Hepatocyte (in vitro differentiated cells): ENCODE measurements at places on chromosomes 3 and 15. TPM values are rescaled to one million over a fixed set of nuclear protein-coding genes. Genes with fewer than 3 reads are reported as not detected.

The TMIE gene
- total RNA-seq, result 0.12 and 0.37 TPM in 2 replicates

The C3orf22 gene
- not detected in 2 replicates for total RNA-seq

The COLQ gene
- 0.27 and 5.5 TPM in 2 replicates for total RNA-seq

The CCR8 gene
- total RNA-seq, result not detected in 2 replicates

The FAM162A gene
- total RNA-seq, result 45.6 and 50.4 TPM in 2 replicates

The HDAC11 gene
- total RNA-seq, result 8.1 and 8.4 TPM in 2 replicates

The TMEM212 gene
- total RNA-seq, result not detected in 2 replicates

The THOC7 gene
- total RNA-seq, result 61.7 and 69.4 TPM in 2 replicates

The TERB2 gene
- total RNA-seq, result not detected in 2 replicates

The SHC4 gene
- 1.00 and 1.2 TPM in 2 replicates for total RNA-seq

The GOLGA6C gene
- total RNA-seq, result not detected in 2 replicates

The GOLGA6L7 gene
- not detected in 2 replicates for total RNA-seq

The SI gene
- 77.3 and 78.4 TPM in 2 replicates for total RNA-seq

The SPATA12 gene
- total RNA-seq, result 0.08 and 0.10 TPM in 2 replicates

The MDFIC2 gene
- total RNA-seq, result not detected in 2 replicates

The AP2M1 gene
- total RNA-seq, result 222 and 243 TPM in 2 replicates

The PLSCR5 gene
- 0.60 and 2.0 TPM in 2 replicates for total RNA-seq

The CGNL1 gene
- total RNA-seq, result 13.1 and 13.7 TPM in 2 replicates

The UQCC5 gene
- 0.12 and 0.83 TPM in 2 replicates for total RNA-seq

The LRRK1 gene
- 2.1 and 2.6 TPM in 2 replicates for total RNA-seq

The CHRNB4 gene
- not detected in 2 replicates for total RNA-seq

The ZCWPW2 gene
- 0.52 and 0.77 TPM in 2 replicates for total RNA-seq

The IGSF11 gene
- total RNA-seq, result 0.40 TPM in 1 of 2 replicates, not detected in the other

The ZNF860 gene
- total RNA-seq, result 0.80 and 2.2 TPM in 2 replicates

The LRRIQ4 gene
- total RNA-seq, result not detected in 2 replicates

The SAMMSON gene
- total RNA-seq, result 0.10 TPM in 1 of 2 replicates, not detected in the other

The SLC6A20 gene
- 9.6 and 11.5 TPM in 2 replicates for total RNA-seq

The TICRR gene
- 1.3 and 2.3 TPM in 2 replicates for total RNA-seq

The ISY1 gene
- total RNA-seq, result 20.1 and 23.0 TPM in 2 replicates

The MUC13 gene
- 297 and 324 TPM in 2 replicates for total RNA-seq

The BNC1 gene
- 13.5 and 24.3 TPM in 2 replicates for total RNA-seq

The PXK gene
- total RNA-seq, result 29.5 and 31.3 TPM in 2 replicates

The ACKR4 gene
- total RNA-seq, result 1.8 and 2.0 TPM in 2 replicates

The MME gene
- total RNA-seq, result 223 and 250 TPM in 2 replicates

The NR1I2 gene
- 7.0 and 7.1 TPM in 2 replicates for total RNA-seq

The CPNE9 gene
- total RNA-seq, result not detected in 2 replicates

The FBXW12 gene
- total RNA-seq, result not detected in 2 replicates

The MORC1 gene
- 5.6 and 6.7 TPM in 2 replicates for total RNA-seq

The LCTL gene
- not detected in 2 replicates for total RNA-seq

The THAP10 gene
- total RNA-seq, result 3.0 TPM in 2 replicates

The AMIGO3 gene
- total RNA-seq, result 0.57 and 0.76 TPM in 2 replicates

The IFT57 gene
- total RNA-seq, result 28.4 and 38.4 TPM in 2 replicates

The ITIH4 gene
- total RNA-seq, result 45.3 and 55.9 TPM in 2 replicates

The FAM43A gene
- total RNA-seq, result 18.9 and 20.3 TPM in 2 replicates

The STRC gene
- 0.23 and 0.44 TPM in 2 replicates for total RNA-seq

The AADACL2 gene
- 0.10 and 0.24 TPM in 2 replicates for total RNA-seq

The PIF1 gene
- 0.76 and 1.5 TPM in 2 replicates for total RNA-seq

The TM4SF18 gene
- 1.7 and 3.7 TPM in 2 replicates for total RNA-seq

The DUOXA1 gene
- total RNA-seq, result 7.5 and 10.9 TPM in 2 replicates

The EIF4E3 gene
- total RNA-seq, result 4.1 and 5.4 TPM in 2 replicates
